ENCODE measurements at places on chromosomes 5 and 9. TPM values are rescaled to one million over a fixed set of nuclear protein-coding genes. Genes with fewer than 3 reads are reported as not detected.
A peak's percentile ranks its signal among the peaks of the same experiment; 100 is the strongest.

GRCh38 chr9:16341177-16341576 lies 529.3 kb downstream of the BNC2 start:
- no peaks in the 10 kb centered on the region for H3K27me3 ChIP-seq
- no peak overlapping the region for H3K4me3 ChIP-seq
- no peaks in the 10 kb centered on the region for H3K36me3 ChIP-seq
- DNase-seq, result no peak
- H3K4me1 ChIP-seq, result peaks cover 60% of the 10 kb centered on the region

- H3K4me1 ChIP-seq, result peaks cover 66% of the 10 kb centered on the region
- no peak overlapping the region for H3K4me3 ChIP-seq
- H3K27ac ChIP-seq, result peak overlapping the region; percentile 60
- DNase-seq, result no peak
- H3K36me3 ChIP-seq, result peaks cover 16% of the 10 kb centered on the region
- H3K27me3 ChIP-seq, result peaks cover 2% of the 10 kb centered on the region
Measured at GRCh38 chr9:78698371-78698770, 401.4 kb downstream of the PSAT1 start.

GRCh38 chr9:83992407-83992806 lies 11.8 kb downstream of the RMI1 start:
- H3K27me3 ChIP-seq, result 0 out of 2 replicates have a peak, but pooled peaks cover 3% of the 10 kb centered on the region
- peak; percentile 13 for DNase-seq
- H3K4me1 ChIP-seq, result peaks cover 20% of the 10 kb centered on the region
- H3K27ac ChIP-seq, result 0 out of 2 replicates have a peak overlapping the region, but pooled peaks have one; percentile 8
- no peak overlapping the region for H3K4me3 ChIP-seq

GRCh38 chr5:172102913-172103626 lies 85.0 kb downstream of the STK10 start:
- peak overlapping the region; percentile 81 for H3K4me3 ChIP-seq
- H3K36me3 ChIP-seq, result peaks cover 36% of the 10 kb centered on the region
- H3K27me3 ChIP-seq, result peaks cover 8% of the 10 kb centered on the region
- H3K4me1 ChIP-seq, result peaks cover 59% of the 10 kb centered on the region

DNA sequence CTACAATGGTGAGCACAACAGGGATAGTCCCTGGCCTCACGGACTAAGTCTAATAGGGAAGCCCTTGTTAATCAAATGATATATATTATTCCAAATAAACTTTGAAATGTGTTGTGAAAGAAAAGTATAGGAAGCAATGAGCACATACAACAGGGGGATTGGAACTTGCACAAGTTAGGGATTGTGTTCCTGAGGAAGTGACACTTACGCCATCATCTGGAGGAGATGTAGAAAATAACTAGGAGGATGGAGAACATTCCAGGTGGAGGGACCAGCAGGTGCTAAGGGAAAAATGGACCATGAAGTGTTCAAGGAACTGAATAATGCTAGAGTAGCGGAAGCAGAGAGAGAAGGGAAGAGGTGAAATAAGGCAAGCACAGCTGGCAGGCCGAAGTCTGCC lies 18.8 kb upstream of the RPS23 start:
- DNase-seq, result no peak
- H3K36me3 ChIP-seq, result no peaks in the 10 kb centered on the region
- H3K27me3 ChIP-seq, result no peaks in the 10 kb centered on the region
- H3K4me3 ChIP-seq, result no peak overlapping the region
- no peak overlapping the region for H3K27ac ChIP-seq

DNA sequence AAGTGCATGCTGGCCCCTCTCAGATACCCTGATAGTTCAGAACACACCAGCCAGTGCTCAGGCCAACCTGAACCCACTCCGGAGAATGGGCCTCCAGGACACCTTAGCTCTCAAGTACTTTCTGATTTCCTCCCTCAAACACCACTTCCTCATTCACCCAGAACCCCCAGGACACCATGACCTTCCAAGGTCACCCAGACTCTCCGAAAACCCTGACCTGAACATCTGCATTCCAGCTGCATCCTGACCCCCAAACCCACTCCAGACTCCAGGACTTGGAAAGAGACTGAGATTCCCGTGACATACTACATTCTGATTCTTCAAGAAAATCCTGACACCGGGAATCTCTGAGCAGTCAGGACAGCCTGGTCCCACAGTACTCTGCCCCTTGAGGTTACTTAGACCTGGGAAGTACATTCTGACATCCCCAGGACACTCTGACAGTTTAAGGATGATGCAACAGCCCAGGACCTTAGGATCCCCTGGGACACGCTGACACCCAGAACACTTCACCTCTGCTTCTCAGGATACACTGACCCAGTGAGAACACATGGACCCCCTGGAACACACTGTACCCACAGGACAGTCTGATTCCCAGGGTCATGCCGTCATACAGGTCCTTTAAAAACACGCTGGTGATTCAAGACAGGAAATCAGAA lies 747 bp upstream of the PROP1 start:
- H3K36me3 ChIP-seq, result no peaks in the 10 kb centered on the region
- no peak overlapping the region for H3K27ac ChIP-seq
- no peaks in the 10 kb centered on the region for H3K4me1 ChIP-seq
- no peak overlapping the region for H3K4me3 ChIP-seq

Gene HMGCR
- total RNA-seq, result 26.3 TPM

All from HFFc6 (cell line).